ENCODE measurements at places on chromosomes 4 and X.
A peak's percentile ranks its signal among the peaks of the same experiment; 100 is the strongest.

- DNase-seq = no peak
These were observed 10.8 kb downstream of the CLCN4 start for GRCh38 chrX:10167573-10167972.

DNA sequence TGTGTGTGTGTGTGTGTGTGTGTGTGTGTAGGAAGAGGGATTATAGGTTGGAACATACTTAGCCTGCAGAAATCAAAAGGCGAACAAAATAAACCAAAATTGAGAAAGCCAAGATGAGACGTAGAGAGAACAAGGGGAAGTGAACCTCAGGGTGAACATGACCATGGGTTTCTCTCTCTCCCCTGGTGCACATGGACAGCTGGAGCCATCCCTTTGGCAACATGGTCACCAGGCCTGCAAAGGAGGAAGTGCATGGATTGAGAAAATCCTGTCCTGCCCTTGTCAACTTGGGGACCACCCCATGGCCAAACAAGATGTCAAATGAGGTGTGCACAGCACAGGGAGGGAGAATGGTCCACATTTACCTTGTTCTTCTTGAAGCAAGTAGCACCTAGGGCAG lies 23.1 kb downstream of the LGI2 start:
- no peak for DNase-seq

GRCh38 chrX:94204524-94204923 lies 530.5 kb downstream of the FAM133A start:
- DNase-seq = no peak

- peak; percentile 60 for DNase-seq
These were observed at the start of gene JADE3 for GRCh38 chrX:46912098-46912602. JADE3 (plus strand) TSS chrX:46912421; CDS start chrX:46984895, 72,474 bp downstream.

GRCh38 chr4:23516716-23517115 lies 373.1 kb downstream of the PPARGC1A start:
- DNase-seq = no peak

- DNase-seq = peak; percentile 29
These were observed 53.8 kb upstream of the HGFAC start for GRCh38 chr4:3387943-3388361.

DNA sequence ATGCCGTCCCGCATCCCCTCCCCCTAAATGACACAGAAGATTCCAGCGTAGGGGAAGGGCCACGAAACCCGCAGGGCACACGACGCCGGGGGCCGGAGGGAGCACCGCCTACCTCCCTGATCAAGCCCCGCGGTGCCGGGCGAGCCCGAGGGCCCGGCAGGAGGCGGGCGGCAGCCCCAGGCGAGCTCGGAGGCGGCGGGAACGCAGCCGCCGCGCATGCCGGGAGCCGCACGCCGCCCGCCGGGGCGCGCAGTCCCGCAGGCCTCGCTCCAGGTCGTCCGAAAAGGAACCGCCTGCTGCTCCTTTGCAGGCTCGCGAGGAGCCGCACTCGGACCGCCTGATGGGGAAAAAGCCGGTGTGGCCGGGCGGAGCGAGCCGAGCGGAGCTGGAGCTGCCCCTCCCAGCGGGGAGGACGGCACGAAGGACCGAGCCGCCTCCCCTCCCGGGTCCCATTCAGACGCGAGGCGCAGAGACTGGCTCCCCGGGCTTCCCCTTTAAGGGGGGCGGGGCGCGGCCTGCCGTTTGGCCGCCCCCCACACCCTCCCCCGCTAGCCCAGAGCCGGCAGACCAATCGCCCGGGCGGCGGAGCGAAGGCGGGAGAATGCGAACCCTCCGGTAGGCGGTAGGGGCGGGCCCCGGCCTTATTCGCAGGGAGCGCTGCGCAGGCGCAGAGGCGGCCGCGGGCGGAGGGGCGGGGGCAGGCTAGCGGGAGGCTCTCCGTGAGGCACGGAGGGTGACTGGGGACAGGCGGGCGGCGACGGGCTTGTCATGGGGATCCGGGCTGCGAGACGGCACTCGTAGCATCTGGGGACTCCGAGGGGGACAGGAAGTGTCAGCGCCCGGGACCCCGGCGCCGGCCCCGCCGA lies 561 bp upstream of the ING2 start:
- peak; percentile 97 for DNase-seq

DNA sequence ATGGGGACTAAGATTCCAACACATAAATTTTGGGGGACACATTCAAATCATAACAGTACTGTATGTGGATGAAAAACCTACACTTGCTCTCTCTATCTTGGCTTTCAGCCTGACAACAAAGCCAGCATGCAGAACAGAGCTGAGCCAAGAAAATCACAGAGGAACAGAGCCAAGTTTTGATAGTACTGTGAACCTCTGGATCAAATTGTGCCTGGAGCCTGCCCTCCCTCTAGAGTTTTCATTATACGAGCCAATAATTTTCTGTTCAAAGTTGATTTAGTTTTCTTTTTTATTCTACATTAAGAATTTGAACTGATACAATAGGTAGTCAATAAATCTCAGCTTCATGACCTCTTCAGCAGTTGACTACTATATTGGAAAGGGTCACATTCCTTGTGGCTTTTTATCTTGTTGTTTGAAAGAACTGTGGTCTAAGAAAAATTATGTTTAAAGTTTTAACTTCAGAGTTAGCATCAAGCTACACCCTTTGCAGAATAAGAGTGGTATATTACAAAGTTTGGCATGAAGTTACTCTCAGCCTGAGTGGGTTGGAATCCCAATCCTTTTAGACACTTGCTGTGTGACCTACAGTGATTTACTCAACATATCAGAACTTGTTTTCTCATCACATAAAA lies 31.1 kb downstream of the GRID2 start:
- peak; percentile 46 for DNase-seq
